Activated CD4-positive, alpha-beta T cell treated with anti-CD3 and anti-CD28 coated beads for 24 hours (primary cell): ENCODE measurements at places on chromosomes 2 and 18.

GRCh38 chr2:138910427-138910826 is 130.2 kb upstream of the NXPH2 start:
- no peak for DNase-seq

DNA sequence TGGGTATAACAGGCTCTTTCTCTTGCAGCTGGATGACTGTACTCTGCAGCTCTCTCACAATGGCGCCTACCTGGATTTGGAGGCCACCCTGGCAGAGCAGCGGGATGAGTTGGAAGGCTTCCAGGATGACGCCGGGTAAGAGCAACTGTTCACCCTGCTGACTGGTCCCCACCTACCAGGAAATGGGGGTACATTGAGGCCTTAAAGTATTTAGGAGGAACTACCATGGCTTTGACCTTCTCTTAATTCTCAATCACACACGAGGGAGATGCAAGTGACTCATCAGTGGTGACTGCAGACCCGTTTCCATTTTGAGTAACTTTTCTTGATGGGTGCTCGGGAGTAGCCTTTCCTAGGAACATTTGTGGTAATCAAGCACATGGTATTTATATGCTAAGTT is 58.0 kb downstream of the FHOD3 start:
- no peak for DNase-seq

DNA sequence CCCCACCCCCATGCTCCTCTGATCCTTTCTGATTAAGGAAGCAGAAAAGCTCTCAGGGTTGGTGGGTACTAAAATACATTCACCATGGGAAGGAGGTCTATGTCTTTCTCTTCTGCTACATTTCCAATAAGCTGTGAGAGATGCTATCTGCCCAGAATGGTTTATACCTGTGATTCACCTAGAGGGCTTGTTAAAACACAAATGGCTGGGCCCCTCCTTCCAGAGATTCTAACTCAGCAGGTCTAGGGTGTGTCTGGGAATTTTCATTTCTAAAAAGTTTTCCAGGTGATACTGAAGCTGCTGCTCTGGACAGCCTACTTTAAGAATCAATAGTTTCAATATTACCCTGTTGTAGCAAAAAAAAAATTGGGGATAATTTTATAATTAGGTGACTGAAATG is 772.2 kb upstream of the ZEB2 start:
- DNase-seq = no peak

GRCh38 chr2:1588978-1589621 is 155.2 kb downstream of the PXDN start:
- no peak for DNase-seq

DNA sequence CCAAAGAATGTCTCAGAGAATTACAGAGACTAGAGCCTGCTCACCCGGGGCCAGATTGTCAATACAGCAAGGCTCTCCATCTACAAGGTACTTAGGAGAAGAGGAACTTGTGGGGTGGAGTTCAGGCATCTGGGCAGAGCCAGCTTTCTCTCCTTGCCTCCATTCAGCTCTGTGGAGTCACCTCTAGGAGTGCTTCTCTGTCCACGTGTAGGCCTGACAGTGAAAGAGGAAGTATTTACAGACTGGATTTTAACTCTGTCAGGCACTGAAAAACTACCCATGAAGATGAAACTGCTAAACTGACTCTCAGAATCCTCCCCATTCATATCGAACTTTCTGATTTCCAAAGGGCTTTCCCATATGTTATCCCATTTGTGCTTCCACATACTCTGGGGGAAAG is 315.6 kb downstream of the SETBP1 start:
- no peak for DNase-seq
